ENCODE measurements at places on chromosomes 4 and X.

DNA sequence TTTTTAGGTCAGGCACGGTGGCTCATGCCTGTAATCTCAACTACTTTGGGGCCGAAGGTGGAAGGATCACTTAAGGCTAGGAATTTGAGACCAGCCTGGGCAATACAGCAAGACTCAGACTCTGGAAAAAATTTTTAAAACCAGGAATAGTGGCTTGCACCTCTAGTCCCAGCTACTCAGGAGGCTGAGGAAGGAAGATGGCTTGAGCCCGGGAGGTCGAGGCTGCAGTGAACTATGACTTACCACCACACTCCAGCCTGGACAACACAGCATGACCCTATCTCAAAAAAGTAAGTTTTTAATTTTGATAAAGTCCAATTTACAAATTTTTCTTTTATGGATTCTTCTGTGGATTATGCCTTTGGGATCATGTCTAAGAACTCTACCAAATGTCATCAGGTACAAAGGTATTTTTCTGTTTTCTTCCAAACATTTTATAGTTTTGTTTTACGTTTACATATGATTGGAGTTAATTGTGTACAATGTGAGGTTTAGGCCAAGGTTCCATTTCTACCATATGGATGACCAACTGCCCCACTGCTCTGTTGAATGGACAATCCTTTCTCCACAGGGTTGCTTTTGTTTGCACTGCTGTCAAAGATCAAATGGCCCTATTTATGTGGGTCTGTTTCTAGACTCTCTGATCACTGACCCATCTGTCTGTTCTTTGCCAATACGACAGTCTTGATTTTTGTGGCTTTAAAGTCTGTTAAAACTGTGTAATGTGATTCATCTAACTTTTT, 48.2 kb downstream of the CPLX1 start:
- DNase-seq: no peak

- DNase-seq: no peak
Measured at GRCh38 chr4:73599182-73599581, 21.1 kb downstream of the RASSF6 start.

DNA sequence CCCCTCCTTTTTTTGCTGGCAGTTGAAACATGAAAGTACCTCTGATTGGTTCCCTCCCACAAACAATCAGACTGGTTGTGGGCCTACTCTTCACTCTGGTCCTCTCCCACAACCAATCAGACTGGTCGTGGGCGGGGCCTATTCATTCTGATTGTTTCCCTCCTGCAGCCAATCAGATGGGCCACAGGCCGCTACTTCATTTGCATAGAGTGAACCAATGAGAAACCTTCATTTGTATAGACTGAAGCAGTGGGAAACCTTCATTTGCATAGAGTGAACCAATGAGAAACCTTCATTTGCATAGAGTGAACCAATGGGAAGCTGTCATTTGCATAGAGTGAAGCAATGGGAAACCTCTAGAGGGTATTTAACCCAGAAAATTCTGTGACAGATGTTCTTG, 55.2 kb downstream of the TRMT44 start:
- DNase-seq: no peak

DNA sequence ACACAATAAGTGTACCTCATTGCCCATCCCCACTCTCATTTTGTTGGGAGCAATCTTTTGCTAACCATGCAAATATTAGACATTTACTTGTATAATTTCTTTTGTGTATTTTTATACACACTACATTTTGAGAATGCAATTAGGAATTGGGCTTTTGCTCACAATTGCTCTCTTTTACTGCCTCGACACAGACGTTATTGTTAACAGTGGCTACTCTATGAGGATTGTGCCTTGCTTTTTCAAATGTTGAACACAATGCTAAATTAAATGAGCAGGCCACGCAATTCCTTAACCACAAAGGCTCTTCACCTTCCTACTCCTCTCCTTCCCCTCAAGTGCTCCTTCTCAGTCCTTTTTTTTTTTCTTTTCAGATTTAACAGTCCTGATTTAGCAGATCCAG, 42.8 kb upstream of the HPF1 start:
- no peak for DNase-seq

DNA sequence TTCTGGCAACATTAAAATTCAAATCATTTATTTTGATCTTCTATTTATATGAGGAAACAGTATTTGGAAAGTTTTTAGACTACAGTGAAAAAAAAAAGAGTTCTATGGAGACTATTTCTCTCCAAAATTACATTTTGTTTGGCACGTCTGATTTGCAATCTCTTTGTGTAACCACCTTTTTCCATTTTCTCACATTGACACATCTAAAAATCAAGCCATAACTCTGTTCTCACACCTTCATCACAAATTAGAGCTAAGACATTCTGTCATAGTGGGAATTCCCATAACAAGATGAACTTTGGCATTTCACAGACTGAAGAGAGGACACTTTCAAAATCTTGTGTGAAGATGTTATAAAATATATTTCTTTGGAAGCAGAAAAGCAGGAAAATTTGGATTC, 468.9 kb downstream of the GRIA2 start:
- DNase-seq: no peak
